ENCODE measurements at places on chromosomes 12 and 14. TPM values are rescaled to one million over a fixed set of nuclear protein-coding genes. Genes with fewer than 3 reads are reported as not detected.

SYT1 gene
- not detected for total RNA-seq

CD27 gene
- total RNA-seq, result 77.9 TPM

- no peak for DNase-seq
These were observed 16.3 kb upstream of the NOS1 start for GRCh38 chr12:117377758-117378157.

GRCh38 chr12:22283508-22283907 lies 51.0 kb downstream of the ST8SIA1 start:
- no peak for DNase-seq

DNA sequence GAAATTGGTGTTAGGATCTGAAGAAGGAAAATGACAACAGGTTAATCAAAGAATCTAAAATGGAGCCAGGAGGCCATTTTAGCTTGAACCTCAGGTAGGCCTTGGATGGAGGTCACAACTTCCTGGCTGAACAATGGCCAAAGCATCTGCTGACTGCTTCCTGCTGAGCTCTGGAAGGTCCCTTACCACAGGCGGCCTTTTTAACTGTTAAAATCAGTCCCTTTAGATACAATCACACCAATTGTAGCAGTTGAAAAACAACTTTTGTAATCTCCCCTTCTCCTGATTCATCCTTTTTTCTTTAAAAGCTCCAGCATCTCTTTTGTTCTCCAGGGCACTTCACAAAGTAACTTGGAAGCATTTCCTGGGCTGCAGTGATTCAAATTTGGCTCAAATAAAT lies 388.8 kb downstream of the PDZRN4 start:
- DNase-seq, result no peak

- no peak for DNase-seq
These were observed 91.9 kb downstream of the ARMH4 start for GRCh38 chr14:58060077-58060476.

DNA sequence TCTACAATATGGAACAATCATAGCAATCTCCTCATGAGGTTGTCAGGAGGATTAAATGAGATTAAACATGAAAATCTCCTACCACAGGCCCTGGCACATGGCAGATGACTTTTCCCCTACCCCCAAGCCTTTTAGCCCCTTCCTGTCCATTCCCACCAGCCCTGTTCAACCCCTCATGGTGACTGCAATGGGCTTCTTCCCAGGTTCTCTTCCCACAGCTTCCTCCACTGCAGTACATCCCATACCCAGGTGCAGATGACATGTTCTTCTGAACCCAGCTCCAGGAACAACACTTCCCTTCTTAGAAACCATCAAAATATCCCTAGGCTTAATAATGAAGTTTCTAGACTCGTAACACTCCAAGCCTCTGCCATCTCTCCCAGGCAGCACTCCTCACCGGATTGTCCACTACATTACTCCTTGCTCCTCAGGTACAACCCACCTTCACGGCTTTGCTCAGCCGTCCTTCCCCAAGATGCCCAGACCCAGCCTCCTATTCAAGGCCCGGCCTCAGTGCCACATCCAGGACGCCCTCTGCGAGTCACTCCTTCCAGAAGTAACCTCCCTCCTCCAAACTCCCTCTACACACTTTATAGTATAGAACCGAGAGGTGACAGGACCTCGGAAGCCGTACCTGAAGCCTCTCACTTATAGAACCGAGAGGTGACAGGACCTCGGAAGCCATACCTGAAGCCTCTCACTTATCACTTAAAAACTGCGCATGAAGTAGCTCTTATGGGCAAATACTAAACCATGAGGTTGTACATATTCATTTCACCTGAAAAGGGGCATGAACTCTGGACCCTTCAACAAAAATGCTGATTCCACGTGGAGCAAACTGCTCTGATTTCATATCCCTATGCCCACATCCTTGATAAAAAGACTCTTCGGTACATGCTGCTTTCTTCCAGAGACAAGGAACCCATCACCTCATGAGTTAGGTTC lies 1.5 kb downstream of the CRACR2A start:
- no peak for DNase-seq

Measured in activated naive CD4-positive, alpha-beta T cell treated with anti-CD3 and anti-CD28 coated beads, Interleukin-2, amount 50 U/mL, for 72 hours (primary cell).